ENCODE measurements at places on chromosomes 6 and 20.

DNA sequence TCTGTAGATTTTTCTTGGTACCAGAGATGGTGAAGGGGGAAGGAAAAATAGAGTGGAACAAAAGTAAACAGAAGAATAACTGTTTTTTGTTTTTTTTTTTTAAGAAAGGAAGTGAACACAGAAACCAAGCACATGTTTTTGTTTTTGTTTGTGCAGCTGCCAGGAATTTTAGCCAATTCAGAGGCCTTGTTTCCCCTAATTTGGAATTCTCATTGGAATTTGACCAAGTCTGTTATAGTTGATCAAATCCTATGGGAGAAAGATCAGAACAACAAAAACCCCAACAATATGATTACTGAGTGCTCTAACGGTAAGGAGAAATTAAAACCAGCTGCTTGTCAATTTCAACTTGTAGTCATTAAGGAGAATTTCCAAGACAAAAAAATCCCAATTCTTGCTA is 18.2 kb upstream of the IL22RA2 start:
- DNase-seq = no peak

- peak; percentile 59 for DNase-seq
These were observed 26.2 kb downstream of the ARHGAP18 start for GRCh38 chr6:129683601-129684322.

DNA sequence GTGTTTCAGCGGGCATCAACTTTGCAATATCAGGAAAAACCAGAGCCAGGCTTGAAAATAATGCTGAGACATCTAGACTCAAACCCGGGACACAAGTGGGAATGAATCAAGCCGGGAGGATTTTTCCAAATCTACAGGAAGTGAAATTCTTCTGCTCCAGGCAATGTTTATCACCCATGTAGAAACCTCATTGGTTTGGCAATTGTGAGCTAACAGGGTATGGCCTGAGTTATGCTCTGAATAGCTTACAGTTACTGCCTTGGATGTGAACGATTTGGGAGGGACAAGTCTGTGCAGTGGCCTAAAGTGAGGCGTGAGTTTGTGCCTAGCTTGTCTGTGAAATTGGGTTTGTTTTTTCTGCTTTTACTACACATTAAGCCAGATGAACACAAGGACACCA is 87.4 kb downstream of the PCSK2 start:
- DNase-seq = no peak

DNA sequence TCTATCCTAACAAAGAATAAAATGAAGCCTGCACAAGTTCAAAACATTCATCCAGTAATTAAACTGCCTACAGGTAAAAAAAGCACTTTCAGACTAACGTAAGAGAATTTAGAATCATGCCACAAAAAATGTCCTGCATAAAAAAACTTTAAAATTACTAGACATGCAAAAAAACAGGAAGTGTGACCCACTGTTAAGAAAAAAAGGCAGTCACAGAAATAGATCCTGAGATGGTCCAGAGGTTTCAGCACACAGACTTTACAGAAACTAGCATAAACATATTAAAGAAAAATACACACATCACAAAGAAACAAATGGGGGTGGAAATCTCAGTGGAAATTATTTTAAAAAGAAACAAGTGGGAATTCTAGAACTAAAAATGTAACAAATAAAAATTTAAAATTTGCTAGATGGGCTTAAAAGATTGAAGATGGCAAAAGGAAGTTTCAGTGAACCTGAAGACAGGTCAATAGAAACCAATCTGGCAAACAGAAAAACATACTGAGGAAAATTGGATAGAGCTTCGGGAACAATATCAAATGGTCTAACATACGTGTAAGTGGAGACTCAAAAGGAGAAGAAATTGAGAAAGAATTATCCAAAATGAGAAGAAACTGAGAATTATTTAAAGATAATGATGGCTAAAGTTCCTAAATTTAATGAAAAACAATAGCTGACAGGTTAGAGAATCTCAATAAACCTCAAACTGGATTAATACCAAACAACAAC is 3.4 kb upstream of the ZNF133 start:
- no peak for DNase-seq

- no peak for DNase-seq
These were observed 91.2 kb downstream of the LCA5 start for GRCh38 chr6:79446006-79446405.

GRCh38 chr6:90274451-90275030 is 22.1 kb downstream of the BACH2 start:
- DNase-seq = no peak

- no peak for DNase-seq
These were observed 333.3 kb upstream of the KCNQ5 start for GRCh38 chr6:72288592-72288991.

- no peak for DNase-seq
These were observed 143.1 kb downstream of the ADGRG6 start for GRCh38 chr6:142444881-142445301.

- DNase-seq = no peak
These were observed 4.0 kb downstream of the SLC32A1 start for GRCh38 chr20:38728191-38728781.

DNA sequence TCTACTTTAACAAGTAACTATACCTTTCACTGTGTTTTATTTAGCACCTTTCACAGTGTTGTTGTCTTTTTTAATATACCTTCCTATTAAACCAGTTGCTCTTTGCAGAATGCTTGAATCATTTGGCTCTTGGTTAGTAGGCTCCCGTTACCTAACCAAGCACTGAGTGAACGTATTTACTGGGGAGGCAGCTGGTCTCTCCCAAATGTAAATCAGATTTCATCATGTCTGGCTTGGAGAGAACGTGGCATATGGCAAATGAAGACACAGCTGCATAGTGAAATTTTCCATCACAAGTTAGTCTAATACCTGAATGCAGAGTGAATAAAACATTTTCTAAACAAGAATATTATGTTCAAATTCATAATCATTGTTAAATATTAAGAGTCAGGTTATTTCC is 12.4 kb downstream of the HTR1E start:
- no peak for DNase-seq

DNA sequence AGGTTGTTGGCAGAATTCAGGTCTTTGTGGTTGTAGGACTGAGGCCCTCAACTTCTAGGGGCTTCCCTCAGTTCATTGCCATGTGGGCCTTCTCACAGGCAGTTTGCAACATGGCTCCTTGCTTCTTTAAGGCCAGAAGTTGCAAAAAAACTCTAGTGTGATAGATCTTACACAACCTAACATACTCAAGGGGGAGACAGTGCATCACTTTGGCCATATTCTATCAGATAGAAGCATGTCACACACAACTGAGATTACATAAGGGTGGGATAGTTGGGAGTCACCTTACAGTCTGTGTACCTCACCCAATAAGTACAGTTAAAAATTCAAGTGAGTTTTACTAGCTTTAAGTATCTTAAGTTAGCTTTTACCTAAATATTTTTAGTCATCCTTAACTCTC is 1.6 kb downstream of the SIRPD start:
- no peak for DNase-seq

- no peak for DNase-seq
These were observed 19.2 kb downstream of the DCBLD1 start for GRCh38 chr6:117501722-117502121.

Data from globus pallidus (tissue), 1 donor.